Forelimb muscle (tissue), 1 donor: ENCODE measurements at places on chromosomes 4 and X.

GRCh38 chr4:48270523-48270897, 872 bp upstream of the TEC start:
- DNase-seq = no peak

DNA sequence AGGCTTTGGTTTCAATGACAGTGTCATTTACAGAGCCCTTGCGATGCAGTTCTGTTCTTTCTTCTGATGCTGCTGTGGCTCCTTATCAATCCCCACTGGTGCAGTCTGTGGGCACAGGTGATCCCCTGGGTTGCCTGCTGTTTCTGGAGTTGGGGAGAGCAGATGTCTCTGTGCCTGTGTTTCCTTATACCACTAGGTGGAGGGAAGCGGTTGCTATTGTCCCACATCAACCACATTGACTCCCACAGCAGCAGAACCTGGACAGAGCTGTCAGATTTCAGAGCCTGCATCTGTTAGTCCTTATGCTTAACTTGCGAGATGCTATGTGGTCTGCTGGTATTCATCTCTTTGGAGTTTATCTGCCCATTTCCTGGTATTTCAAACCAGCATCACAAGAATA, 57.7 kb downstream of the NEIL3 start:
- DNase-seq = no peak

DNA sequence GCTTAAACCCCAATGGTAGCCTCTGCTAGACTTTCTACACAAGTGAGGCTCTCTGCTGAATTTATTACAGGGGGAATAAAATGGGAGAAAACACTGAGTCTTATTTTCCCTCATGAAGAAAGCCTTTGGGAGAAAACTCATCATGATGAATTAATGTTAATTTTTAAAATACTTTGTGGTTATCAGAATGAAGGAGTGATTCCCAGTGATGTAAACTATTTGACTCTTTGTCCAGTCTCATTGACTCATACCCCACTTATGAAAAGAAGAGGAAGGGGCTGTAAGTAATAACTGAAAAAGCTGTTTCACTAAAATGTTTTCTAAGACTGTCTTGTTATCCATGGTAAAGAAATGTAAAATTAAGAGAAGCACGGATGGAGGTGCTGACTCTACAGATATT, 208.8 kb downstream of the GRIA3 start:
- no peak for DNase-seq

- no peak for DNase-seq
Observed at GRCh38 chr4:14178421-14178820, 550.9 kb upstream of the BOD1L1 start.

DNA sequence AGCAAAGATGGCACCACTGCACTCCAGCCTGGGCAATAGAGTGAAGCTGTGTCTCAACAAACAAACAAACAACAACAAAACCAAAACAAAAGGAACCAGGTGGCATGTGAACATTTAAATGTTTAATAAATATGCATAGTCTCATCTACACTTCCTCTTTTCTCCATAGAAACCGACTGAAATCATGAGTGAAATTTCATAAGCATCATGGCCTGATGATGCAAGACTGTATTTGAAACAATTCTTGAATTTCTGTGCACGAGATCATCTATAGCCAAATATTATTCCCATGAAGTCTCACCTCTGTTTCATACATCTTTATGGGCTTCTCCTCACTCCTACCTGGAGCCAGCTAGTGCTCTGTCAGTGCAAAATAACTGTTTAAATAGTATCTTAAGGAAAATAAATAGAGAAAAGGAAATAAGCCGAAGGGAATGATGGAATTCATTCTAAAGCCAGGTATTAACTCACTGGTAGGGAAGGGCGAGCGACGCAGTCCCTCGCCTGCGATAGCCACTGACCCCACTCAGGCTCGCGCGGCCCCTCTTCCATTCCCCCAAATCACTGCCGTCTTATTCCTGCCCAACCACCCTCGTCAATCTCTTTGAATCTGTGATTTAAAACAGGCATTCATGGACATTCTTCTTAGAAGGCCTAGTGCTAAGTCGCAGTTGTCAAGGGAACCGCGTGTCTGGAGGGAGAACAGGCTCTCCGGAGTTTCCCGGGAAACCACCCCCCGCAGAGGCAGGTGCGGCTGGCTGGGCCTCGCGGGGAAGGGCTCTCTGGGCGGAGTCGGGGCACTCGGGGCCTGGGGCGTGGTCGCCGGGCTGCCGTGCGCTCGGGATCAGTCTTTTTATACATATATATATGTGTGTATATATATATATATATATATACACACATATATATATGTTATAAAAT, 52.4 kb upstream of the TRIM2 start:
- no peak for DNase-seq

- no peak for DNase-seq
Observed at GRCh38 chr4:100820249-100820648, 302.4 kb upstream of the EMCN start.

DNA sequence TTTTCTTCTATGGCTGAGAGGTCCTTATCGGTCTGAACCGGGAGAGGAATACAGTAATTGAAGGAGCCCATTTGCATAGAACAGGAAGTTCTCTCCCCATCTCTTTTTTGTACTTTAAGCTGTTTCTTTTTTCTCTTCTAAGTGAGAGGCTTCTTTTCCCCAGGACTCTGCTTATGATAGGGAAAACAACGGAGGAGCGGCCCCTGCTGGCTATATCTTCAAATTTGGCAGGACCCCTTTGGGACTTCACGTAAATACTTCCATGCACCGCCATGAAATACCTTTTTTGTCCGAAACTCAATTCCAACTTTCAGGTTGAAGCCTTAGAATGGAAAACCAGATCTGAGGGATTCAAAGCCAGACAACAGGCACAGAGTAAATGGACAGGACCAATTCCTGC, 1153.0 kb upstream of the INTU start:
- DNase-seq = no peak

GRCh38 chr4:54058171-54058570, 6.2 kb downstream of the CHIC2 start:
- DNase-seq = no peak

GRCh38 chr4:165458471-165458870, 79.7 kb downstream of the CPE start:
- DNase-seq = no peak

DNA sequence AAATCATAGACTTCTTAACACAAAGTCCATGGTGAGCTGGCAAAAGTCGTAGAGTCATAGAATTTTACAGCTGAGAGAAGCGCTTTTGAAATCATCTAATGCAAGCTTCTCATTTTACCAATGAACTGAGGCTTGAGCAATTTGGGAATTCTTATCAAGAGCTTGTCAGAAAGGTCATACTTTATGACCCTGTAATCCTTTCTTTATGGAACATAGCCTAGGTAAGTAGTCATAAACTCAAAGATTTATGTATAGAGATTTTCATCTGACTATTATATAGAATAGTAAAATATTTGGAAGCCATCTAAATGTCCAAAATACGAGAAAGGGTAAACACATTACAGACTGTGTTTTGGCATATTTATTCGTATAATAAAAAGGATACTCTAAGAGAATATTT, 563.5 kb downstream of the PCDH7 start:
- no peak for DNase-seq
